ENCODE measurements at places on chromosomes 16 and 17.

DNA sequence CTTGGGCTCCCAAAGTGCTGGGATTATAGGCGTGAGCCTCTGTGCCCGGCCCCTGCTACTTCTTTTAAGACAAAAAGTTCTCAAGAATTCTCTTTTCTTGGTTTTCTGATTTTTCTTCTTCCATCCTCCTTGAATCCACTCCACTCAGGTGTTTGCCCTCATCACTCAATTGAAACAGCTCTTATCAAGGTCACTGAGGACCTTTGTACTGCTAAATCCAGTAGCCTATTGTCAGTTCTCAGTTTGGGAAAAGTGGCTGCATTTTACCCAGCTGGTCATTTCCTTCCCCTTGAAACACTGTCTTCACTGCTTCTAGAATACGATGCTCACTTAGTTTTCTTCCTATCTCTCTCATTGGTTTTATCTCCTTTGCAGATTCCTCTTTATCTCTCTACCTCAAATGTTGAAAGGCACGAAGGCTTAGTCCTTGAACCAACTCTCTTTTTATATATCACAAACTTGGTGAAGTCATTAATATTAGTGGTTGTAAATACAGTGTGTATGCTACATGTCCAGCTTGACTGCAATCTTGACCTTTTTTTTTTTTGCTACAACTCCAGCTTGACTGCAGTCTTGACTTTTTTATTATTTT lies 29.8 kb downstream of the ZNRF1 start:
- DNase-seq: no peak

GRCh38 chr16:84879569-84880487 lies 60.0 kb downstream of the CRISPLD2 start:
- DNase-seq: no peak

GRCh38 chr16:80277182-80277581 lies 263.6 kb upstream of the DYNLRB2 start:
- DNase-seq: no peak

DNA sequence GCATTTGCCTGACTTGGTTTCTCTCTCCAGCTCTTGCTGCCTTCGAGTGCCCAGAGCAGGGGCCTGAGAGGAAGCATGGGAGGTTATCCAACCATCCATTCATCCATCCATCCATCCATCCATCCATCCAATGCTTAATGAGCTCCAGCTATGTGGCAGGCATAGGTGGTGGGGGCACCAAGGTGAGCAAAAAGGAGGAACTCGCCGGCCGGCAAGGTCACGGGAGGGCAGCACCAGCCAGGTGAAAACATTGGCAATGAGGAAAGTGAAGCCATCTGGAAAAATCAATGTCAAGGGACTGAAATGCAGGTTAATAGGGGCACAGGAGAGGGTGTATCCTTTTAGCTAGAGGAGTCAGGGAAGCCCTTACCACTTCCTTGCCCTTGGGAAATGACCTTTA lies 18.2 kb upstream of the DOK4 start:
- DNase-seq: no peak

GRCh38 chr17:18005496-18005895 lies 32.8 kb downstream of the DRC3 start:
- no peak for DNase-seq

DNA sequence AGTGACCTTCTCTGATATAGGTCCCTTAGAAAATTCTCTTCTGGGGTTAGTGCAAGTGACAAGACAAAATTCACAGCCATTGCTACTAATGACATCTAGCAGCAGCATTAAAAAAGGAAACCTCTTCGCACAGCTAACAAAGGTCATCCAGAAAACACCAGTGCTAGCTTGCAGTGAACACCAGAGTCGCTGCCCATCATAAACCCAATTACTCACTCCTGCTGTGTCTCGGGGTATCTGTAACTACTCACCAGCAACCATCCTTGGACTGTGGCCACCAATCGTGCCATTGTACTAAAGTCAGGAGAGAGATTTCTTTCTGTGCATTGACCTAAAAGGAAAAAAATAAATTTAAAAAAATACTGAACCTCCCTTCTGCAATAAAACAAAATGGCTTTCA lies 1494.7 kb upstream of the CDH8 start:
- DNase-seq: no peak

- DNase-seq: no peak
Observed at GRCh38 chr17:78812855-78813254, 27.8 kb downstream of the USP36 start.

GRCh38 chr17:39667262-39667944 lies 850 bp upstream of the PNMT start:
- DNase-seq: no peak

- no peak for DNase-seq
Observed at GRCh38 chr17:47638903-47639302, 10.8 kb upstream of the KPNB1 start.

Measured in AG04449 (cell line).